ENCODE measurements at places on chromosomes 1 and 21. TPM values are rescaled to one million over a fixed set of nuclear protein-coding genes. Genes with fewer than 3 reads are reported as not detected.
A peak's percentile ranks its signal among the peaks of the same experiment; 100 is the strongest.

- no peak for DNase-seq
- no peaks in the 10 kb centered on the region for H3K4me1 ChIP-seq
- H3K4me3 ChIP-seq: peak within 1 kb of the TSS; percentile 19
- H3K27me3 ChIP-seq: no peaks in the 10 kb centered on the region
- H3K27ac ChIP-seq: no peak within 1 kb of the TSS
These were observed at the start of gene SAMSN1 for GRCh38 chr21:14545906-14546480. Gene SAMSN1 (minus strand): TSS chr21:14546315. CDS start chr21:14546261, 54 bp downstream.

The ARTN gene
- 0.91 TPM for total RNA-seq

The KLHL12 gene
- total RNA-seq: 19.6 TPM

The RNU1-2 gene
- under 0.01 TPM for total RNA-seq
